ENCODE measurements at places on chromosomes 6 and 20.
A peak's percentile ranks its signal among the peaks of the same experiment; 100 is the strongest.

DNA sequence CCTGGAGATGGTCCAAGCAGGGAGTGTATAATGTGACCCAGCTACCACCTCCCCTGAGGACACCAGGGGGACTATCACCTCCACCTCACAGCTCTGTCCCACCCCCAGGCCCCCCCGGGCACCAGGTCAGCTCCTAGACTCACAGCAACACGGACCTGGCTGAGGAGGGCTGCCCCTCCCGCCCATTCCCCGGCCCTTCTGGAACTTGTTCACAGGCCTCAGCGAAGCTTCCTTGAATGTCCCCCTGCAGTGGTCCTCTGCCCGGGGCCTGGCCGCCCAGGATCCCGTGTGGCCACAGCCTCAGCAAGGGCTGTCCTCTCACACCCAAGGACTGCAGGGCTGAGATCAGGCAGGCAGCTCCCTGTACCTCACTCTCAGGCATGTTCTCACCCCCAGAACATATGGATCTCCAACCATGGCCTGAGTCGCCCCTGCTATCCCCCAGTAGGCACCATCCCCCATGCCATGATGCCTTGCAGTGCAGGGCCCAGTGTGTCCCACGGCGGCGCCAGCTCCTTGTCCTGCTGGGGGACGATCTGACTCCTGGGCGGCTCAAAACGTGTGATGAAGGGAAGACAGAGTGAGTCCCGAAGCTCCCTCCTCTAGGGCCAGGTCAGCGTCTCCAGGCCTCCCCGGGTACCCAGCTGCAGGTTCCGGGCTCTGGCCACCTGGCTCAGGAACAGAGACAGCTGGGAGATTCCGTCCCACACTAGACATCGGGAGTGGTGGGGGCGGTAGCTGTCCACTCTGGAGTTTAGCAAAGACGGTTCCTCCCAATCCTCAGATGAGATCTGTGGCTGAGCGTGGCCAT lies 158.4 kb downstream of the TAF4 start:
- no peak for DNase-seq

DNA sequence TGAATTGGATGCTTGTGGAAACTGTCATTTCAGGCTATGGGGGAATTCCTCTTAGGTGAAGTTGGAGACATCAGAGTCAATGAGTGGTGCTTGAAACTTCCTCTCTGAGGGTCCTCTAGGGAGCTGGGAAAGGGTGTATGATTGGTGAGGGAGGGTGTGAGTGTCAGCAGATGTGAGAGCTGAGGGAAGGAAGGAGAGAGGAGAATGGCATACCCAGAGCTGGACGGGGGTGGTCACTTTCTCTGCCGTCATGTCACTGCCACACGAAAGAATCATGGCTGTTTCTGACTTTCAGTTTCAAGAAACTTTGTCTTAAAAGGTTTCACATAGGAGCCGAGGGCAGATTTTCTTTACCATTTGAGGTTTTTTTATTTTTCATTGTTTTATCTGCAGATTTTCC lies 50.3 kb downstream of the DEK start:
- DNase-seq: no peak

GRCh38 chr6:41984623-41985022 lies 43.0 kb upstream of the CCND3 start:
- no peak for DNase-seq

DNA sequence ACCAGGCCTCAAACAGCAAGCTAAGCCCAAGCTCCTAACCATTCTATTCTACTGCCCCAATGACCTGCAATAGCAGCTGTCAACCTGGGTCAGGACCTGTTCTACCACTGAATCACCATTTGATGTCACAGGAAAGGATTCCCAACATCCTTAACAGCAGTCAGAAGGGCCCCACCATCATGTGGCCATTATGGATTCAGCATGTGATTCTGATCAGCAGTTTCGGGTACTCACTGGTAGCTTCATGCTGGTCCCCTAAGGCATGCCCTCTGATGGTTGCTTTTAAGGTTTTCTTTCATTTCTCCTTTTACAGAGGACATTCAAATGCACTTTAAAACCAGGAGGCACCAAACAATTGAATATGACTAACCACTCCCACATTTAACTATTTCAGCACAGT lies 37.3 kb upstream of the MAP7 start:
- no peak for DNase-seq

DNA sequence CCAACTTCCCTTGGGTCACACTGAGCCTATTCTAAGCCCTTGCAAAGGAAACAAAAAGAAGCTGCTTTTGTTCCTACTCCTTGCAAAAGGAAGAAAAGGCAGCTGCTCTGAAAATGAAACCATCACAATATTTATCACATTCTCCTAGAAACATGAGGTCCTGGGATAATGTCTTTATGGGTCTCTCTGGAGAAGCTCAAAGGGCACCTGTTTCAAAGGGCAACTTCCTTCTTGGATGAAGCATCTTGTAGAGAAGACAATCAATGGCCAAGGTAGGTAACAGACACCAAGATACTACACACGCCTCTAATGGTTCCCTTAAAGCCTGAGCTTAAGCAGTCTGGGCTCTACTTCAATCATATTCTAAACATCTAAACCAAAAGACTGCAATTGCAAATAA lies 10.4 kb downstream of the ELOVL5 start:
- DNase-seq: no peak

GRCh38 chr20:51285684-51286083 lies 256.8 kb downstream of the NFATC2 start:
- DNase-seq: no peak

- DNase-seq: no peak
Measured at GRCh38 chr6:87763901-87764300, 61.9 kb upstream of the AKIRIN2 start.

DNA sequence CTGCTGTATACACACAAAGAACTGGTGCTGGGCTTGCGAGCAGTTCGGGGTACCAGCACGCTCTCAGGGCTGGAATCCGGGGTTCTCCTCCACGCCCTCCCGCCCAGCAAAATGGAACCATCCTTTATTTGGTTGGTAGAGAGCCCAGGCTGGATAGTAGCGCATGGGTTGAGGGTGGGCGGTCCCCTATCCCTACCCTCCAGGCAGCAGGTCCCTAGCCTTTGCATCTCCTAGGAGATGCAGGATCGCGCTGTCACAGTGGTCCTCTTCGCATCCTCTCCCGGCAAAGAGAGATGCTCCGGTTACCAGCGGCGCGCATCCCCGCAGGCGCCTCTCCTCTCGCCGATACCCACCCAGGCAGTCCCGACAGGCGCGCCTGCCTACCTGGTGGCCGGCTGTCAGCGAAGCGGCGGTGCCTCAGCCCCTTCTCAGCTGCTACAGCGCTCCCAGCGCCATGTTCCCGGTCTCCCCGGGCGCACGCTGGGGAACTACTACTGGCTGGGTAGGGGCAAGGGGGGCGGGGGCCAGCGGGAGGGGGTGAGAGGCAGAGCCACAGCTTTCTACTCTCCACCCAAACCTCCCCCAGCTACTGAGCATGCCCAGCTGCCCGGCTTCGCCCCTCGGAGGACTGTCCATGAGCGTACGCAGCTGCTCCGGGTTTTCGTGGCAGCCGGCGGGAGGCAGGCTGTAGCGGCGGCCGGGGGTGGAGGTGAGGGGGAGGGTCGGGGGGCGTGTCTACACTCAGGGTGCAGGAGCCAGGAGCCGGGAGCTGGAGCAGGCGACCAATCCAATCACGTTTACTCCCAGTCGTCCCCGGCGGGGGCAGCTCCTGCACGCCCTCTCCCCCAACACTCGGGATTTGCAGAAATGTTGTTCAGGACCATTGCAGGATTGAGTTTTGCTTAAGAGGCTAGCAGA lies at the start of gene PAK5:
TSS of gene PAK5 (minus strand) at position 699 of the 918 bp plus-strand sequence. CDS start 194,748 bp downstream, outside the sequence.
- peak; percentile 77 for DNase-seq

DNA sequence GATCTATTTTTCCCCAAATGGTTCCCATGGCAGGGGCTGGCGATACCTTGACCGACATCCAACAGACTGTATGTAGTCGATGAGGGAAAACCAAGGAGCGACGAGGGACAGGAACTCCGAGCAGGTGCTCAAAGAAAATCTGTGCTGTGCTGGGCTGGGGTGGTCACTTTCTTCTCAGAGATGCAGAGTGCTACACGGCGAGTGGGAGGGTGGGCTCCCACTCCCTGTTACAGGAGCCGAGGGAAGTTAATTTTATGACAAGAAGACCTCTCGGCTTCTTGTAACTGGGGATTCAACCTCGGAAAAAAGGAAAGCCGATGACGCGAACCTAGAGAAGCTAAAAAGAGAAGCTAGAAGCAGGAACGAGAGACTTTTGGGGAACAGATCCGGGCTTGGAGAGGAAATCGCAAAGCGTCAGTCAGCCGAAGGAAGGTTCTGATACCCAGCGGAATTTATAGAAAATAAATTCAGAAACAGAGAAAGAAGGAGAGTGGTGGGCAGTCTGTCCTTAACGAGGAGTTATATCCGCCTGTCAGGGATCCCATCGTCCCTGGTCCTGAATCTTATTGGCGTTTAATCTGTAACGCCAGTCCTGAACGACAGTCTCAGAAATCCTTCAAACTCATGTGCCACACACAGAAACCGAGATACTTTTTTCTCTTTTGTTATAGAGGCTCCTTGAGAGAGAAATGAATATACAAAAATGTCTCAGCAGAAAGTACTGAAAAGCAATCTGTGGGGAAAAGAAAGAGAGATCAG lies 84.6 kb upstream of the ZNF322 start:
- DNase-seq: peak; percentile 31

DNA sequence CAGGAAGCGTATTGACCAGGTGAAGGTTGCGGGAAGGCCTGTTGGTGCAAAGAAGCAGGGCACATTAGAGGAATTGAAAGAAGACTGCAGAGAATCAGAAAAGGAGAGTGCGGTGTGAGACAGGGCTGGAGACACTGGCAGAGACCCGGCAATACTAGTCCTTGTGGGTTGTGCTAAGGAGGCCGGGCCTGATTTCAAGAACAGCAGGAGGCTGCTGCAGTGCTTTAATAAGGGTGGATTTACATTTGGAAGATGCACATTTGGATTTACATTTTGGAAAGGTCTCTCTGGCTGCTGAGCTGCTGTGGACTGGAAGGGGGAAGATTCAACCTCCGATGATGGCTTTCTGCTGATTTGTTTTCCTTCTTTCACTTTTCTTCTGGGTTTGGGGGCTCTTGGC lies 167.8 kb downstream of the SLC24A3 start:
- no peak for DNase-seq
